Cerebellar nuclear complex (tissue), 1 donor: ENCODE measurements at places on chromosomes 3 and 15.

DNA sequence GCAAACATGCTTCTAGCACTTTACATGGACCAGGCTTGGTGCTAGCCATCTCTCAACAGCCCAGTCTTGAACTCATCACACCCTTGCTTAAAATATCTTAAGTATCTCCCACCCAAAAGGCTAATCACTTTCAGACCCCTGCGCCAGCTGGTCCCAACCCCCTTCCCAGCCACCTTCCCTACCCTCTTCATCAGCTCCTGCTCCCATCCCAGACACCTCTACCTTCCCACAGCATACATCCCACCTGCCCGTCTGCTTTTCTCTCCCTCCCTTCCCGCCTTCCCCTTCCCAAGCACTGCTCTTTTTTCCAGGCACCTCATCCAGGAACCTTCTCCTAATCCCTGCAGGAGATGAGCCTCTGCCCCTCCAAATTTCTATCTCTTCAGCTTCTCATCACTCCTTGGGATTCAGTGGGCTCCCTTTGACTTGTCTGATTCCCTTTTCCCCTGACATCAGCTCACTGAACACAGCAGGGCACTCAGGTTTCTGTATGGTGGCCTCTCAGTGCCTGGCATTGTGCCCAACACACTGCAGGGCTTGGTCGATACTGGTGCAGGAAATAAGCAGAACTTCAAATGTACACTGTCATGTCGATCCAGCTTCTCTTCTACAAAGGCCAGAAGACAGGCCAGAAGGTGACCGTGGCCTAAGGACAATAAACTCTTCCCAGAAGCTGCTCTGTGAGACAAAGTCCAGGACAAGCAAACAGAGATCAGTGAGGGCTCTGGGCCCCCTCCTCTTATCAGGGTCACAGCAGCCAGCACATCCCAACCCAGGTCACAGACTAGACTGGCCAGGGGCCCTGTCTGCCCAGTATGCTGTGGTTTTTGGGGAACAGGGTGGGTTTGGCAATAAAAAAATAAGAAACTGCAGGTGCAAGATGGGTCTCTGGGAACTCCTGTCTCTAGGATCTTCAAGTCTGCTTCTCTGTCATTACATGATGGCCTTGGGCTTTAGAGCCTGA is 2.2 kb upstream of the ITIH1 start:
- DNase-seq: no peak

GRCh38 chr15:91548549-91548948 is 305.0 kb upstream of the SLCO3A1 start:
- no peak for DNase-seq

DNA sequence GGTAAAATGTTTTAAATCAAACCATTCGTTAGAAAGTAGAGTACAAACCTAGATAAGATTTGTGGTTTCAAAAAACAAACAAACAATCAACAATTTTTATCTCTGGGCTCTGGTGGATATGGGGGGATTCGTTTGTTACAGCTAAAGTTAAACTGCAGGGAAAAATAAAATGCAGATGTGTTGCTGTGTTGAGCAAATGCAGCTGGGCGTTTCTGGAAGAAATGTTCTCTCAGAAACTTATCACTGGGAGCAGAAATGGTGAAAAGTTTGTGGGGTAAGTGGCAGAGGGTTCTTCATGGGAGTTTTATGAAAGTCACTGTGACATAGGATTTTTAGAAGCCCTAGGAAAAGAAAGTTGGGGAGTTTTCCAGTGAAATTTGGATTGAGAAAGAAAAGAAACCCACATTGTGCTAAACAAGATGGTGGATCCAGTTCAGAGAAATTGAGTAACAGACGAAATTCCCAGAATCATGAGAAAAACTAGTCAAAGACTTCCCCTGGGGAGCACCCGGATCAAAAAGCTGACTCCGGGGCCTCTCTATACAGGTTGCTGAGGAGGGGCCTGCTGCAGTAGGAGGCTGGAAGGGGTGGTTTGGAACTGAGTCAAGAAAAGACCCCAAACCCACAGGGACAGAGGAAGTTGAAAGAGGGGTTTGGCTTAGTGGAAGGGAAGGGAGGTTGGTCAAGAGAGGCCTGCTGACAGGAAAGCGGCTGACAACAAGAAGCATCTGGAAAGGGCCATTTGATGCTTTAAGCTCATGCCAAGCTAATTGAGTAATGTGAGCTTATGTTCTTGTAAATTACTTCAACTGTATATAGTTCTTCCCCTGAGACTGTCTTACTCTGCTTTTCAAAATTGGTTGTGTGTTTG is 108.7 kb downstream of the RARB start:
- DNase-seq: no peak

DNA sequence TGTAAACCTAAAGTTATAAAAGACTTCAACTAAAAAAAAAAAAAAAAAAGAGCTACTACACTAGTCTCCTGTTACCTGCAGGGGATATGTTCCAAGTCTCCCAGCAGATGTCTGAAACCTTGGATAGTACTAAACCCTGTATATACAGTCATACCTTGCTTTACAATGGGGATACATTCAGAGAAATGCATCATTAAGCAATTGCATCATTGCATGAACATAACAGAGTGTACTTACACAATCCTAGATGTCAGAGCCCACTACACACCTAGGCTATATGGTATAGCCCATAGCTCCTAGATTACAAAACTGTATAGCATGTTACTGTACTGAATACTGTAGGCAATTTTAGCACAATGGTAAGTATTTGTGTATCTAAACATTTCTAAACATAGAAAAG is 119.1 kb downstream of the GMPS start:
- DNase-seq: no peak

DNA sequence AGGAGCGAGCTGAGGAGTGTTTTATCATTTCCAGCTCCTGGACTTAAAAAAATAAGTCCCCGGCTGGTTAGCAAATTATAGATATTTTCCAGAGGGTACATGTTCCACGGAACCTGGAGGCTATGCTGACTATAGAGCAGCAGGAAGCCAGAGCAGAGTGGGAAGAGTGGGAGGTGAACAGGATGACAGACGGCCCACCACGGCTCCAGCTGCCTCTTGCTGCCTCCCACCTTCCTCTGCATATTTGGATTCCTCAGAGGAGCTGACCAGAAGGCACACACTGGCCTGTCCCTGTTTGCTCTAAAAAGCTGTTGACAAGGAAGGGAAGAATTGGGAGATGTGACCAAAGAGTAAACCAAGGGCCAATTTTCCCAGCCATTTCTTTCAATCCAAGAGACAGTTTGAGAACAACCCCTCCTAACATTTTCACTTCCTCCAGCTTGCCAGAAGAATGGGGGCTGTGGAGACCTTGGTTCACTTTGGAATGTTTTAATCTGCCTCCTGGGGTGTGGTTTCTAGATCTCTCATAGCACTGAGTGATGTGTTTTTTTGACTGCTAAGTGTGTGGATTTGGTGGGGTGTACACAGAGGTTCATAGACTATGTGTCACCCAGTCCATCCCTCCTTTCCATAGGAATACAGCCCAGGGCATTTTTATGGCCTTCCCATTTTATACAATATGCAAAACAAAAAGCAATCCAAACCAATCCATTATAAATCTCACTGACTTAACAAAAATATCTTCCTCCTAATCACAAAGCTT is 36.8 kb downstream of the HGD start:
- no peak for DNase-seq
